Omental fat pad (tissue), 4 donors: ENCODE measurements at places on chromosomes 2 and 18.

GRCh38 chr2:121094845-121095244 is 190.2 kb downstream of the TFCP2L1 start:
- no peak for DNase-seq

DNA sequence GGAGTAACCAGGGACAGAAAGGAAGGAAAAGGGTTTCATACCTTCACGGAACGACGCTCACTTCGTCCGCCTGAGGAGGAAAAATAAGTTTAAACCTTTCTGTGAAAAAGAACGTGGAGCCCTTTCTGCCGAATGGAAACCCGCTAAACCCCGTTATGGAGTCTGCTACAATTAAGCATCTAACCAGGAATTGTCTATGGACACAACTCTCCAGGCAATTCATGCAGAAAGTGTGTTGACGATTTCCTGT is 528 bp upstream of the PPP4R3B start:
- no peak for DNase-seq

GRCh38 chr2:11281186-11281585 is 63.2 kb downstream of the ROCK2 start:
- no peak for DNase-seq

GRCh38 chr2:55861733-55862132 is 61.8 kb downstream of the EFEMP1 start:
- DNase-seq: no peak

DNA sequence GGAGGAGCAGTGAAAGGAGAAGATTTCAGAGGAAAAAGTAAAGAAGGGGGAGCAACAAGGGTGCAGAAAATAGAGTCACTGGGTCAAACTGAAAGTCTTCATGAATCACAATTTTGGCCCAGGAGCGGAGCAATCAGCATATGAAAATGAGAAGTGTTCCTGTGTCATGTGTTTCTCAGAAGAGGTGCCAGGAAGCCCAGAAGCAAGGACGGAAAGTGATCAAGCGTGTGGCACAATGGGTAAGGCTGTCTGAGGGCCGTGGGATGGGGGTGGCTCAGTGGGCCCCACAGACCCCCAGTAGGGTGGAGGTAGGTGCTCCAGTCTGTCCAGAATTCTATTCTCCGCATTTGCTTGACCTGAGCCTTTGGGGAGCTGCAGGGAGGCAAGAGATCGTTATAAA is 44.2 kb downstream of the SP140 start:
- DNase-seq: no peak

DNA sequence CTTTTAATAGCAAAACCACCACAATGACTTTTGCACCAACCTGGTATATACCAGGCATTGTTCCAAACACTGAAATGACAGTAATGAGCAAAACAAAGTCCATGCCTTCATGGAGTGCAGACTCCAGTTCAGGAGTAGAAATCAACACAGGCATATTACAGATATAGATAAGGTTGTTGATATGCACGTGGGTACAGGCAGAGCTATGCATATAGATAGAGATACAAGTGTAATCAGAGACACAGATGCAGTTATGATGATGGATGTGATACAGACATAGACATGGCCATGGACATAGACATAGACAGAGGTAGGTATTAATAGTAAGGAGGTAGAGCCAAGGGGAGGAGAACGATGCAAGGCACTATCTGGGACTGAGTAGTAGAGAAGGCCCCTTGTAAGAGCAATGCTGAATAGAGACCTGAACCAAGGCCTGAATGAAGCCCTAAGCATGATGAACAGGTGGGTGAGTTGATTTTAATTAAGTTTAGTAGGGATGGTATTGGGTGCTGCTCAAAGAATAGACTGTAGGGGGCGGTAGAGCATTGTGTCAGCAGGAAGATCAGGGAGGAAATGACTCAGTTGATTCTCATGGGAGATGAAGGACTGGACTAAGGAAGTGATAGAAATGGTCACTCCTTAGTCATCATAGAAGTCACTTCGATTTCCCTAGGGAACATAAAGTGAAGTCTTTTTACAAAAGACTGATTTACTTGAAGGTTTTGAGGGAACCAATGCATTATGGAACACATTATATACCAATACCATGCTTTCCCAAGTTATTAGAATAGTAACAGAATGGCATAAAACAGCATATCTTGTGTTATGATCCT is 39.4 kb downstream of the CMPK2 start:
- DNase-seq: no peak

DNA sequence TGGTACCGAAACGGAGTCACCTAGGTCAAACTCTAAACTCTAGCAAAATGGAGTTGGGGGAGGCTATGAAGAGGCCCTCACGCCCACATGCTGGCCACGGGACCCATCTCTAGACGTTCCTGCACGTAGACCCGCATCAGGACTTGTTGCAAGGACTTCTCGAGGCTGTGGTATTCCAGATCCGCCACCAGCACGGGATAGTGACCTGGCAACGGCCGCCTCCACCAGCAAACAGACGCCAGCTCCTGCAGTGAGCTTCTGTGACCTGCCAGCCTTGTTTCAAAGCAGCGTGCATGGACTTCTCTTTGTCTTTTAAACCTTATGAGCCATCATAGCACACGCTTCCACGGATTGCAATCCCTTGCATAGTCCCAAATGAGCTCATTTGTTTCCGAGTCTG is 40.3 kb upstream of the RALBP1 start:
- DNase-seq: no peak

- no peak for DNase-seq
Measured at GRCh38 chr2:128004509-128004908, 23.4 kb downstream of the SAP130 start.

- no peak for DNase-seq
Measured at GRCh38 chr2:22817197-22817596, 567.8 kb upstream of the KLHL29 start.

DNA sequence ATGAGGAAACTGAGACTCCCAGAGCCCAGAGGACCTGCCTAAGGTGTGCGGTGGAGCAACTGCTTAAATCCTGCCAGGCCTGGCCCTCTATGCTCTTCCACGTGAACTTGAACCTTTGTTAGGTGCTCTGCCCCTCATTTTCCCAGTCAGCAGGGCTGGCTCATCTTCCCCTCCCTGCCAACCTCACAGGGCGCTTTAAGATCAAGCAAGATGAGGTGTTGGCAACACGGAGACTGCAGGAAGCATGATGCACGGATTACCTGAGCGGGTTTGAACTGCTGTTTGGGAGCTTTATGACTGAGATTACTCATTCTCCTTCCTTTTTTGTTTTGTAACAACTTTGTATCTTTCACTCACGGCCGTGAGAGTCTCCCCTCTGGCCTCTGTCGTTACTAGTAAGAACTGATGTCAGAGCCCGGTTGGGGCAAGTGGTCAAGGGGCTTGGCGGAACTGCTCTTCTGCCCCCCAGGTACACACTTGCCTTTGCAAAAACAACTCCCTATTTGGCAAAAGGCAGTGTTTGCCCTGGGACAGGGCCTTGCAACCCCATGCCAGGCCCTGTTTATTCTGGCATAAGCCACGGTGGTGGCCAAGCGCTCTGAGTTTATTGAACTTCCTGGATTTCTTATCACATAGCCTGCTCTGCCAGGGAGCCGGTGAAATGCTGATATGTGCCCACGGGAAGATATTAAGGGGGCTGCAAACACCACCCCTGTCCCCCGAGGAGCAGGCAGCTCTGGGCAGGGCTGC is 127.8 kb downstream of the INHBB start:
- no peak for DNase-seq

DNA sequence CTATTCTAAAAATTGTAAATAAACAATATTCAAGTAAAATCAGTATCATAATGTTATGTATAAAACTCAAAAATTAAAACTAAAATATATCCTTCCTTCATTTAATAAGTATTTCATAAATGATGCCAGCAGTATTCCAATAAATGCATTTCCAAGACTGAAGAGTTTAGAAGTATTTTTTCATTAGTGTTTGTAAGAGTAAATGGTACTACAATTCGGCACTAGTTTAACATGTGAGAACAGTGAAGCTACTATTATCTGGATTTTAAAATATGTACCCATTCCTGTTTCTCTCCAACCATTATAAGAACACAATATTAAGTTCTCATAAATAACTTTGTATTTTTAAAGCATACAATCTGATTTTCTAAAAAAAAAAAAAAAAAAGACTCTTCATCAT is 3.3 kb downstream of the BAZ2B start:
- no peak for DNase-seq

GRCh38 chr2:27747827-27748352 is 23.6 kb upstream of the MRPL33 start:
- no peak for DNase-seq

DNA sequence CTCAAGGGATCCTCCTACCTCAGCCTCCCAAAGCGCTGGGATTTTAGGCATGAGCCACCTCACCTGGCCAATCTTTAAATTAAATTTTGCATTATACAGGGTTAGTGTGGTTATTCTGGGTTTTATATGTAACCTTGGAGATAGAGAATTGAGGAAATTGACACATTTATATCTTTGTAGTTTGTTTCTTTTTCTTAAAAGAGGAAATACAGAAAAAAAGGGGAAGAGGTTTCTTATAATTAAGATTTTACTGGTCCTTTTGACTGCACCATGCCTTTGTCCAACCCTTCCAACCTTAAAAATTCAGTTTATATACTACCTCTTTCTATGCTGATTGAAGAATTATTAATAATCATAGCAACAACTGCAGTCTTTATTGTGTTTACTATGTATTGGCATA is 210.1 kb upstream of the STON1 start:
- DNase-seq: no peak

- no peak for DNase-seq
Measured at GRCh38 chr2:221517696-221518151, 54.4 kb downstream of the EPHA4 start.

DNA sequence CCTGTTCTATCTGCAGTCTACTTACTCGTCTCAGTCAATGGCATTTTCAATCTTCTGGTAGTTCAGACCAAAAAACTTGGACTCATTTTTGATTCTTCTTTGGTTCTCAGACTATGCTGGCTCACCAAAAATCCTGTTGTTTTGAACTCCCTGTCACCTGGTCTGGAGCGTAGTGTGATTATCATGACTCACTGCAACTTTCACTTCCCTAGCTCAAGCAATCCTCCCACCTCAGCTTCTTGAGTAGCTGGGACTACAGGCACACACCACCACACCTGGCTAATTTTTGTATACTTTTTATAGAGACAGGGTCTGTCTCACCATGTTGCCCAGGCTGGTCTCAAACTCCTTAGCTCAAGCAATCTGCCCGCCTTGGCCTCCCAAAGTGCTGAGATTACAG is 163.3 kb upstream of the CDH7 start:
- DNase-seq: no peak

GRCh38 chr2:229922449-229923386 is at the start of gene FBXO36:
TSS of gene FBXO36 (plus strand) at chr2:229922503. CDS start at chr2:229922514, 11 bp downstream.
- DNase-seq: peak; percentile 75

DNA sequence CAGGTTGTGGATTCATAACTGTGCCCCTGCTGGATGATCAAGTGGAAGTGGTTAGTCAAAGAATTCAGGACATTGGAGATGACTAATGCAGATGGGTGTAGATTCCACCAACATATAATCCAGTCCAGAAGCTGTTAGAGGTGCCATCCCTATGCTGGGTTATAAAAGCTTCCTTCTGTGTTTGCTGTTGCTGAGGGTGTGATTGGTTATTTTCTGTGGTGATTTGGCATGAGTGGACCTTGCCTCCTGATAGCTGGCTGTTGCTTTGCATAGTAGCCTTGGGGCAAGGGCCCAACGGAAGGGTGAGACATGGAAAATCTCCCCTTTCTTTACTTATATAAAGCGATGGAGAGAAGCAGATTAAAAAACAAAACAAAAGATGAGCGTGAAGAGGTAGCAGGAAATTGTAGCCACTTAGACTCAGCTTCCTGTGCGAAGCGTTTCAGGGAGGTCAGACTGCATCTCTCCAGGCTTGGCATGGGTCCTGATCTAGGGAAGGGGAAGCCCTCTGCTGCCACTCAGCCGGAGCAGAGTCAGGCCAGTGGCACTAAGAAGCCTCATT is 190.4 kb downstream of the FMNL2 start:
- no peak for DNase-seq

GRCh38 chr2:158670292-158670691 is 124.8 kb upstream of the DAPL1 start:
- DNase-seq: no peak

- DNase-seq: no peak
Measured at GRCh38 chr2:86056590-86057331, 48.9 kb downstream of the POLR1A start.

DNA sequence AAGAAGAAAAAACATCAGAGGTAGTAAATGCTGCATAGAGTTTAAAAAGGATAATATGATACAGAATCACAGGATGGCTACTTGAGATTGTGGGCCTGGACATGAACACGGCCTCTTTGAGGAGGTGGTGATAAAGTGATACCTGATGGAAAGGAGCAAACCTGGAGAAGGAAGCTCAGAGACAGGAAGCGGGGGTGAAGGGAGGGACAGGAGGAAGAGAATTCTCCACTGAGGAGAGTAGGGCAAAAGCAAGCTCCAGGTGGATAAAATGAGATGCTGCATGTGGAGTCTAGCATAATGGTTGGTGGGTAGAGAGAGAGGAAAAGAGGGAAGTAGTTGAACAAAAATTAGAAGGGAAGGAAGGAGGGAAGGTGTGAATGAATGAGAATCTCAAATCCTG is 77.0 kb upstream of the GALNT3 start:
- no peak for DNase-seq

- DNase-seq: no peak
Measured at GRCh38 chr2:206780671-206781070, 15.3 kb downstream of the FASTKD2 start.

GRCh38 chr2:65393046-65393445 is 39.4 kb downstream of the SPRED2 start:
- DNase-seq: no peak

DNA sequence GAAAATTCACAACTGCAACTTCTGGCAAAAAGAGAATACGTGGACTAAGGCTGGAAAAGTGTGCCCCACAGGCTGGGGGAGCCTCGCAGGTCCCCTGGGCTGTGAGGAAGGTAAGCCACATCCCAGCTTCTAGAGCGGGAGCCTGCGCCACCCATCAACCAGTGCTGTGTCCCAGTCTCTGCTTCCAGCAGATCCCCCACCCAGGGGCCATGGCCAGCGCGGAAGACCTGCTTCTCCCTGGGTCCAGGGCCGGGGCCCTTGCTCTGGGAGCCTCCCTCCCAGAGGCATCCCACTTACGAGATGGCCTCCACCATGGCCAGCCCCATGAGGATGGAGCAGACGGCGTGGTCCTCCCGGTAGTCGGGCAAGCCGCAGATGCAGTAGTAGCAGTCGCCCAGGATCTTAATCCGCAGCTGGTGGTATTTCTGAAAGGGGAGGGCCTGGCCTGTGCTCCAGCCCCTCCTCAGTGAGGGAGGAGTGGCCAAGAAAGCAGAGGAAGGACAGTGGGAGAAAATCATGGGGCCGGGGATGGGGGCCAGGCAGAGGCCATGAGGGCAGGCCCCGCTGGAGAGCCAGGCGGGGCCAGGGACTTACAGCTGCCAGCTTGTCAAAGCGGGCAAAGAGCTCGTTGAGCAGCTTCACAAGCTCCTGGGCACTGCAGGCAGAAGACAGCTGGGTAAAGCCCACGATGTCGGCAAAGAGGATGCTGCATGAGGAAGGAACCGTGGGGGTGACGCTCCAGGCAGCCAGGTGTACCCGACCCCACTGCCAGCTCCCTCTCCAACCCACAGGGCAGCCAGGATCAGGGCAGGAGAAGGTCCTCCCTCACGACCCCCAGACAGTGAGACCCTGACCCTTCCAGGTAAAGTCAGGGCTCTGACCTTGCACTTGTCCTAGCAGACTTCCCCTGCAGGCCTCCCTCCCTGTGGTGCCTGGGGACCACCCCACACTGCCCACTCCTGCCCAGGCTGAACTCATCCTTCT is 48.0 kb downstream of the CENPO start:
- DNase-seq: no peak

GRCh38 chr2:230043461-230043860 is 25.3 kb downstream of the SLC16A14 start:
- DNase-seq: no peak
